Retinal pigment epithelial cell (primary cell): ENCODE measurements at places on chromosomes 6 and 20.
A peak's percentile ranks its signal among the peaks of the same experiment; 100 is the strongest.

DNA sequence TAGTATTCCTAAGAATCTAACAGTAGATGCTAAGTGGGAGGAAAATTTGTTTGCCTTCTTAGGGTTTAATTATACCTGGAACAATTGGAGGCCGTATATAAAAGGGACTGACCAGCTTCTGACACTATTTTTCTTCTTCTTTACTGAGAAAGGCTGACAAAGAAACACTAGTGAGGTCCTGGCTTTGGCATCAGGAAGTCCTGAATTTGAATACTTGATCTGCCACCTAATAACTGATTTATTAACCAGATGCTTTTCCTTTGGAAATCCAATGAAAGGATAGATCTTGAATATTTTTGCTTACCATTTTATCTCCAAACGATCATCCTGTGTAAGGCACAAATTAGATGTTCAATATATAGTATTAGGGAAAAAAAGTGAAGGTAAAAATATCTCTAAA lies 382.5 kb downstream of the CENPW start:
- no peak for DNase-seq

DNA sequence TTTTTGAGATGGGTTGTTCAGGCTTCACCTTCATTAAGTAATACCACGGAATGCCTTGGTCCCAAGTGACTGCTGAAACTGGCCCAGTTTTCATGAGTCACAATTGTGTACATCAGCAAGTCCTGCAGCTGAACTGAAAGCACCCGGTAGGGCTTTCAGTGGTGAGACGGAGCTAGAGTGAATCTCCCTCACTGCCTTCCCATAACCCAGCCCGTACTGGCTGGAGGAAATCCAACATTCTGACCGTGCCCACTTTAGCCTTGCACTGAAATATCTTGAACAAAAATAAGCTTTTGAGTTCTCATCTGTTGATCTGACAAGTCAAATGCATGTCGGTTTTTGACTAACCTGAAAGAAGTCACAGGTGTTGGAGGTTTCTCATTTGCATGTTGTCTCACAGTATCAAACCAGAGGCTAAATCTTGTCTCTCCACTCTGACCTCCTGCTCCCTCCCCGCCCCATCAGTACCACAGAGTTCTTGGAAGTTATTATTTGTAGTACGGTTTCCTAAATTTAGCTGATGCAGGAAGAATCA lies 35.9 kb downstream of the DUSP22 start:
- DNase-seq, result peak; percentile 63

DNA sequence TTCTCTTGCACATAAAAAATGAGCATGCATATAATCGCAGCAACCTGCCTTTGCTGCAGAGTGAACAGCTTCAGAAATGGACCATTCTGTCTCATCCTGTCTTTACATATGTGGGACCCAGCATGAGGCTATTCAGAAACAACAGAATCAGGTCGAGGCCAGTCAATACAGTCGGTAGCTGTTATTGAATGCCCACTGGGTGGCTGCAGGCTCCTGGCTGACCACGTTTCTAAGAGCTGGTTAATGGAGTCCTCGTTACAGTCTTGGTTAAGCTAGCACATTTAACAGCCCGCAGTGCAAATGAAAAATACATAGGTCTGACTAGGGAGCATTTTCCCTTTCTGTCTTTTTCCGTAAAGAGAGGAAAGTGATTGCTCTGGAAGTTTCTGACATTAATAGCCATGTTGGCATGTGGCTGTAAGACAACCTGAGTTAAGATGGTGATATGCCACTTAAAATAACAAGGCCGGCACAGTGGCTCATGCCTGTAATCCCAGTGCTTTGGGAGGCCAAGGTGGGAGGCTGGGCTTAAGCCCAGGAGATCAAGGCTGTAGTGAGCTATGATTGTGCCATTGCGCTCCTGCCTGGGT lies 75.0 kb downstream of the SHLD1 start:
- no peak for DNase-seq

DNA sequence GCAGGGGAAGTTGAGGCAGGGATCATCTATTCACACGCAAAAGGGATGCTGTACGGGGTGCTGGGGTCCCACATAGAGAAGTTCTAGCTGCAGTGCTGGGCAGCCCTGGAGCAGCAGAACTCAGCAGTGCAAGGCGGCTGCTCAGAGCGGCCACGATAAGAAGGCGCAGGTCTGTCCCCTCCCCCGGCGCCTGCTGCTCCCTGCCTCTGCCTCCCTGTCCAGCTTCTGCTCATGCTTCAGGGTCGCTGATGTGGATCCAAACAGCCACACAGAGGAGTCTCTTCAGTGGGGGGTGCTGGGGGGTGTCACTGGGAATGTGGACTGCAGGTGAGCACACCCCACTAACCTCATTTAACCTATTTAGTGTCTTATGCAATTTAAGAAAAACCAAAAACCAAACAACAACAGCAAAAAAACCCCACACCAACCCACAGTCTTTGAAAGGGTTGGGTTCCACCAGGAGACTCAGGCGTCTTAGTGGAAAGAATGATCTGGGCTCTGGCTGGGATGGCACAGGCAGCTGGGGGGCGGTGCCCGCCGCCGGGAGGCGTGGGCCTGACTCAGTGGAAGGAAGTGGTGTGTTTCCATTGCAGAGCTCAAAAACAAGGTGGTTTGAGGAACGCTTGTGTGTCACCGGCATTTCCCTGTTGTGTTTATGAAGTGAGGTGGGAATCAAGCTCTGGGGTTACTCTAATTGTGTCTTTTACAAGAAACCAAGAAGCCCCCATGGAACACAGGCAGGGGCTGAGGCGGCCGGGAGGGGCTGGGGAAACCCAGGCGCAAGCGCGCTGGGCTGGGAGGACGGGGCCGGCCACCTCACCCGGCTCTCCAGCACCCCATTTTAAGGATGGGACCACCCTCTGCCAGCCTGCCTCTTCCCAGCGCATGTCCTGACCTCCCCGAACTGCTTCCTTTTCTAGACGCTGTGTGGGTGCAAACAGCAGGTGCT lies 55.1 kb downstream of the IRF4 start:
- DNase-seq, result no peak

- DNase-seq, result no peak
Measured at GRCh38 chr6:4093288-4093687, 14.4 kb upstream of the FAM217A start.

GRCh38 chr6:51382847-51383246 lies 564.2 kb downstream of the TFAP2B start:
- no peak for DNase-seq

DNA sequence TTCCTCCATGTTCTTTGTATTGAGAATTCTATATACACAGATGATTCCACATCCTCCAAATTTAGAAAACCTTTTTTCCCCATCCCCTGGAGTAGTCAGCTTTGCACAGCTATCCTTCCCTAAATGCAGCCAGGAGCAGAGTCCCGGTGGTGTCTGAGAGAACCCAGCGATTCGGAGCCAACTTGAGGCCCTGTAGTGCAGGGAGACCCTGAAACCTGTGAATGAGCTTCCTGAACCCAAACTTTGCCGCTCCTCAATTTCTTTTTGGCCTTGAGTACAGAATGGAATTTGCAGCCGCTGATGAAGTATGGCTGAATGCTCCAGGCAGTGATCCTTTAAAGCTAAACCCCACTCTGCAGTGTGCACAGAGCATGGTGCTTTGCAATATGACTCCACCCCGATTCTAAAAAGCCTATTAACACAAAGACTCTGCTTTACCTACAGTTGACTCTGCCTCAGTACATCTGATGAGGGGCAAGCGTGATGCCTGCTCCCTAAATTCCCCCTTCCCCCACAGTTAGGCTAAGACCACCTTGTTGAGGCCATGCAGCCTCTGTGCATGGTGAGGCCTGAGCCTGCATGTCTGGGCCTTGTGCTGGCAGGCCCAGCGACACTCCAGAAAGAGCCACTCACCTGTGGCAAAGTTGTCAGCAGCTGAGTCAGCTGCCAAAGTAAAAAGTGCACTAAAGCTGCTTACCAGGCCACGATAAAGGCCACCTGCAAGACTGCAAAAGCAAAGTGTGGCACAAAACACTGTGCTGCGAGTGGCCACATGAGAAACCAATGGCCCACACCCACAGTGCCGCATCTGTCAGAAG lies 82.1 kb downstream of the PLEKHG1 start:
- no peak for DNase-seq

GRCh38 chr6:105533301-105533700 lies 130.4 kb upstream of the PREP start:
- DNase-seq, result no peak

- DNase-seq, result no peak
Measured at GRCh38 chr6:87661016-87661415, 41.0 kb downstream of the AKIRIN2 start.

DNA sequence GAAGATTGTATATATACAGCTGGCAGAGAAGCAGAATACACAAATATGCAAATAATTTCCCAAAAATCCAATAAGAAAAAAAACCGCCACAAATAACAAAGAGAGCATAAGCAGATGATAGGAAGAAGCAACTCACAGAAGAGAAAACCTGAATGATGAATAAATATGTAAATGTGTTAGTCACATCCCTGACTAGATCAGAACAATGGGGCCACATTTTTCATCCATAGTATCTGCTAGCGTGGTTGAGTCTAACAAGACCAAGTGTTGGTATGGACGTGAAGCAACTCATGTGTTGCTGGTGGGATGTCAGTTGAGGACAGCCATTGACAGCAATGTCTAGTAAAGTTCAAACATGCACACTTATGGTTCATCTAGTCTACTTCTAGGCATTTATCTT lies 3.9 kb upstream of the SLC22A3 start:
- no peak for DNase-seq

- DNase-seq, result no peak
Measured at GRCh38 chr6:158344534-158344933, 32.3 kb downstream of the TULP4 start.

DNA sequence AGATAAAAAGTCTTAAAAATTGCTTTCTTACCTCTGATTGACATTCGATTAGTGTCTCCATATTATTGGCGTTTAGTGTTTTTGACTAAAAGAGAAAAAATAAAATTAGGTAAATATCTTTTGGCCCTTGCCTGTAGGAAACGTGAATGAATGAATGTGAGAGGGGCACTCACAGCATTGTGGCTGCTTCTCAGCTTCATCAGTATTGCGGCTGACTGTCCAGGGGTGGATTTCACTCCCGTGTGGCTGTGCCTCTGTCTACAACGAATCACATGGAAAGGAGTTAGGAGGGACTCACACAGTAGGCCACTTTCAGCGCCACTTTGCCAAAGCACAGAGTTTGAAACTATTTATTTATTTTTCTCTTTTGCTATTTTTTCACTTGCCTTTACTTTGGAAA lies 844 bp downstream of the TAGAP start:
- no peak for DNase-seq

- DNase-seq, result no peak
Measured at GRCh38 chr6:2764610-2765165, 505 bp upstream of the WRNIP1 start.

DNA sequence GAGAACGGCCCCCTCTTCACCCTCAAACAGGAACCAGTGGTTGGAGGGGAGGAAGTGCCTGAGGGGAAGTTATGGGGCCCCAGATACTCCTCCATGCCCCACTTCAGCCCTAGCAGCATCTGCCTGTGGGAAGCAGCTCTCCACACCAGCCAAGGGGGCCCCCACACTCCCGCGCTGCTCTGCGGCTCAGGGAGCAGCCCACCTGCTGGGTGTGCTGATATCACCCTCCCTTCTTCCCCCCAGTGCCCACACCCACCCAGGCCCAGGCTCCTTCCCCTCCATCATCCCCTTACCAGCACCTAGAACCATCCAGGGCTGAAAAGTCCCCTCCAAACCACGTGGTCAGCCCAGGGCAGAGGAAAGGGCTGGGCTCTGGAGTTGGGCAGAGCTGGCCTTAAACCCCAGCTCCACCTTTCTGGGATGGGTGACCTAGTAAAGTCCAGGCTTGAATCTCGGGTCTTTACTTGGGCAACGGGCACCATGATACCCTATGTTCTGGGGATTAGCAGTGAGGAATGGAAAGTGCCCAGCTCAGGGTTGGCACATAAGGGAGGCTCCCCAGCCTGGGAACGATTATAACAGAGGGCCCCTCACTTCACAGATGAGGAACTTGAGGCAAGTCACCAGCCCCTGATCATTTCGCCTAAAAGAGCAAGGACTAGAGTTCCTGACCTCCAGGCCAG lies 663 bp downstream of the LST1 start:
- DNase-seq, result no peak

- DNase-seq, result no peak
Measured at GRCh38 chr20:17752459-17752858, 52.7 kb downstream of the BANF2 start.

GRCh38 chr20:46568570-46569129 lies 18.2 kb upstream of the OCSTAMP start:
- no peak for DNase-seq

DNA sequence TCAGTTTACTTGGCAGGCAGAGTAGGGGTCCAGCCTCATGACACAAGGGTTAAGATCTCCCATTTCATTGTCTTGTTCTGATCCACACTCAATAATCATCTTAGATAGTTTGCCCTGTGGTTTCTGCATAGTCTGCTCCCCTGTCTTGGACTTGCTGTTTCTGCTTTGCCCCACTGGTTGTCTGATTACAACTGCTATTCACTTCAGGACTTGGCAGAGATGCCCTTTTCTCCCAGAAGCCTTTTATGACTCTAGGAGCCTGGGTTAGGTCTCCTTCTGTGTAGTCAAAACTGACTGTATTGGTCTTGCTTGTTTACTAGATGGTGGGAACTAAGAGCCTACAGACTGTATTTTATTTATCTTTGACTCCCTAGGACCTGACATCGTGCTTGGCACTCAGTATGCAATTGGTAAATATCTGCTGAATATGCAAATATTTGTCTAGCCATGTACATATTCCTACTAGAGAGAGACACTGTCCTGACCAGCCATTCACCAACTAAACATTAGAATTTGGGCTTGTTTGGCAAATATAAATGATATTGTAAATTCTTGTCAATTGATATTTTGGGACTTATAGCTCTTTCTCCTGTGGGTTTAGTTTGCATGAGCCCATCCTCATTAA lies 165.9 kb upstream of the KCNK16 start:
- no peak for DNase-seq

DNA sequence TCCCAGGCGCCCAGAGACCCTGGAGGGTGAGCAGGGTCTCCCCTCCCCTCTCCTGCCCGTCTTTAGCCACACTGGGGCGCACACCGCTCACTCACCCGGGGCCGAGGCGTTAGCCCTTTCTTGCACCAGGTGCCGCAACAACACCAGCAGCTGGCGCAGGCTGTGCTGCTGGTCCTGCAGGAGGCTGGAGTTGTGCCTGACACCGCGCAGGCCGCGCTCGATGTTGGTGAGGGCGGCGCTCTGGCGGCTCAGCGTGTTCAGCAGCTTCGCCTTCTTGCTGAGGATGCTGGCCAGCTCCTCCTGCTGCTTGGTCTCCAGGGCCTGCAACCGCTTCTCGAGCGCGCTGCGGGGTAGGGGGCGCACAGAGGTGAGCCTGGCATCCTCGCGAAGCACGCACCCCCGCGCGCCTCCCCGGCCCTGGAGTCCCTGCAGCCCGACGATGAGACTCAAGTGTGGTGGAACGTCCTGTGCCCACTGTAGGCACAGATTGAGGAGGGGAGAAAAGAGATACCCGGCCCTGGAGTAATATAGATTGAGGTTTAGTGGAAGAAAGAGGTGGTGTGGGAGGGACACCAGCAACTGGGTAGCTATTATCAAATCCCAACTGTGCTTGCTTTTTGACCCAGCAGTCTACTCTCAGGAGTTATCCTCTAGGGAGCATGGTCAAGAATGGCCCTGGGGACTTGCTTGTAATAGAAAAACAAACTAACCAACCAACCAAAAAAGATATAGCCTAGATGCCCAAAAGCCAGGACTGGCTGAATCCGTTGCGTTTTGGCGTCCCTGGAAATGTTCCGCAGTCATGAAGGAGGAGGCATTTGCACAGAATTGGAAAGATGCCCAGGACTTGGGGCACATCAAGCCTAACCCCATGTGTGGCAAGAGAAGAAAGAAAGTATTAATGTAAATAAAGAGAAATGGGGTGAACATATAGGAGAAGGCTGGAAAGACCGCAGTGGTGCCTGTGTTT lies 30.9 kb downstream of the ANGPT4 start:
- no peak for DNase-seq

GRCh38 chr6:72406517-72406916 lies 215.3 kb upstream of the KCNQ5 start:
- DNase-seq, result no peak
